ENCODE measurements at places on chromosomes 7 and 10.

GRCh38 chr7:120805636-120806388 is 52.1 kb downstream of the TSPAN12 start:
- DNase-seq: peak; percentile 59

DNA sequence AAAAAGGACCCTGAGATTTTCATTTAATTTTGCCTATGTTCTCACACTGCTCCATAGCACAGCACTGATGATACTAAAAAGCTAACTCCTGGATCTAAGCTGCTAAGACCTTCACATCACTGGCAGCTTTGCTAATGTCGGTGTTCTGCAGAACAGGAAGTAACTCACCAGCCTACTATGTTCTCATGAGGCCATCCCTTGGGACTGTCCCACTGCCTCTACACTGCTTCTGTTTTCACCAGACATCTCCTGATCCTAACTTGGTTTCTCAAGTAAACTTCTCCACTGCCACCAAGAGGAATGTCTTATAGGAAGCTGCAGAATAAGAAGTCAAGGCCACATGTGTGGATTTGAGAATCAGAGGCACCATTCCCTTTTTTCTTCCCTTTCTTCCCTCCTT is 15.1 kb downstream of the HTR7 start:
- no peak for DNase-seq

DNA sequence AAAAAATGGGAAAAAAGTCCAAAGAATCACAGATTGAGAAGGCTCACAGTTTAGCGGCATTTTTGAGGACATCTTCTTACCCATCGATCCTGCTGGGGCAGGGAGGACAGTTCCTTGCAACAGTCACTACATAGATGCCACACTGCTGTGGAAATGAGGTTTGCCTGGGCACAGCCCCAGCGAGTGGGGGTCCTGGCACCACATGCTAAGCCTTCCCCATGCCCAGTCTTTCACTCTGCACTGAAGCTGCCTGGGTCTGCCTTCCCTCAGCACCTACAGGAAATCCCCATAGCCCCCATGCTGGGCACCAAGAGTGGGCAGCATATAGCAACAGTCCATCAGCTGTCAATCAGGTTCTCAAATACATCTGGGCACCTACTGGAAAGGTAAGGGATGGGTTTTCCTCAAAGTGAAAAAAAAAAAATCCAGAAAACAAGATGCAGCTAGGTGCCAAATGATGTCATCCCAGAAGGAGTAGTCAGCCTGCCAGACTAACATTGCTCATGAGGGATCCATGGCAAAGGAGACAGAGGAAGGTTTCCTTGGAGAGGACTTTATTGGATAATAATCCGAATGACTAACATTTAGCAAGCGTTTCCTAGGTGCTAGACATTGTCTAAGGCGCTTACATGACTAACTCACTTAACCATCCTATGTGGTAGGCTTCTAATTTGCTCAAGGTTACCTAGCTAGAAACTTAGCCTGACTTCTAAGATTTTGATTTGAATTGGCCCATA is 125.7 kb upstream of the CXCL12 start:
- DNase-seq: no peak

DNA sequence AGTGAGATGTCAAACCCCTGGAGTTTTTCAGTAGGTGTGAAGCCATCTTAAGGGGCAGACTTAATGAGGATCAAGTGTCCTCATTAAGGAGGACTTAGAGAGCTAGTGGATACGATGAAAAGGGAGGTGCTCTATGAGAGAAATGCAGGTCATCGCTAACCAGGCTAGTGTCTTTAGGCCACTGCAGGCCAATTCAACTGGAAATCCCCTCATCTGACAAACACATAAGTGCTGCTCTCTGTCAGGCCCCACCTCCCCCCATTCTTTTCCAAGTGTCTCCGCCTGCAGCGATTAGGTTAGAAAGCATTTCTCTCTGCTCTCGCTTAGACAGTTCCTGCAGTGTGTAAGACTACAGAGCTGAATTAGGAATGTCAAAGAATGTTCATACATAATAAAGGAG is 33.7 kb downstream of the RBM28 start:
- no peak for DNase-seq

GRCh38 chr7:157544980-157545680 is 208.3 kb downstream of the DNAJB6 start:
- no peak for DNase-seq

DNA sequence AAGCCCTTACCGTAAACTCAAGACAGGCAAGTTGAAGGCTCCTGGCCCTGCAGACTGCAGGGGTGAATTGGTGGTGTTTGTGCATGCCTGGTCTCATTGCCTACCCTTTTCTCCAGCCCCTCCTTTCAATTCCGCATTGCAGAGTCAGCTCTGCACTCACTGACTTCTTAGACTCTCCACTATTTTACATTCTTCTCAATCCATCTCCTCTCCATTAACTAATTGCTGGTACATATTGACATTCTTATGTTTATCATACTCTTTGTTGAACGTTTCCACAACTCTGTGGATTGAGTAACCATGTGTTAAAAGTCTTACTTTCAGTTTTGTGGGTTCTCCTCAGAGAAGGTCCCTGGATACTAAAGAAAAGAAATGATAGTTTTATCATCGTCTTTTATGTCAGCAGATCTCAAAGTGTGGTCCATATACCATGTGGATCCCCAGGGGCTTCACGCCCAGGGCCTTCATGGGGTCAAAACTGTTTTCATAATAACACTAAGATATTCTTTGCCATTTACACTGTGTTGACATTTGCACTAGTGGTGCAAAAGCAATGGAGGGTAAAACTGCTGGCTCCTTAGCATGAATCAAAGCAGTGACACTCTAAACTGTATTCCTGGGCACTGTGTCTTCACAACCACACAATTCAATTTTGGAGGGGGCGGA is 135.4 kb upstream of the FZD1 start:
- no peak for DNase-seq

DNA sequence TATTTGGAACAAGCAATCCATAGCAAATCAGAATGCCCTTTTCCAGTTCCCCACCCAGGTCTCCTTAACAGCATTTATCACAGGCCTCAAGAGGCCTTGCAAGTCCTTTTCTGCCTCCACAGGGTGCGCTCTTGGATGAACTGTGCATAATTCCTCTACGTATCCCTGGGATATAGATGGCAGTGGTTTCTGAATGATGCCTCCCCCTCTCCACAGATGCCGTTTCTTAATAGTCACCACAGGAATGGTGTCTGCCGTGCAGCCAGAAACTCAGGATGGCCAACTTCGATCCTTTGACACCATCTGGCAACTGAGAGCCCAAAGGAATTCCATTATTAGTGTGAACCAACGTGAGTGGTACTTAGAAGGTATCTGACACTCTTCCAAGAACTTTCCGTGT is 43.1 kb downstream of the JAZF1 start:
- DNase-seq: no peak

GRCh38 chr7:129742256-129742655 is 130.7 kb downstream of the NRF1 start:
- DNase-seq: no peak

- no peak for DNase-seq
Observed at GRCh38 chr10:73917566-73918305, 6.8 kb downstream of the PLAU start.

- DNase-seq: no peak
Observed at GRCh38 chr10:21587391-21587790, 53.4 kb downstream of the MLLT10 start.

DNA sequence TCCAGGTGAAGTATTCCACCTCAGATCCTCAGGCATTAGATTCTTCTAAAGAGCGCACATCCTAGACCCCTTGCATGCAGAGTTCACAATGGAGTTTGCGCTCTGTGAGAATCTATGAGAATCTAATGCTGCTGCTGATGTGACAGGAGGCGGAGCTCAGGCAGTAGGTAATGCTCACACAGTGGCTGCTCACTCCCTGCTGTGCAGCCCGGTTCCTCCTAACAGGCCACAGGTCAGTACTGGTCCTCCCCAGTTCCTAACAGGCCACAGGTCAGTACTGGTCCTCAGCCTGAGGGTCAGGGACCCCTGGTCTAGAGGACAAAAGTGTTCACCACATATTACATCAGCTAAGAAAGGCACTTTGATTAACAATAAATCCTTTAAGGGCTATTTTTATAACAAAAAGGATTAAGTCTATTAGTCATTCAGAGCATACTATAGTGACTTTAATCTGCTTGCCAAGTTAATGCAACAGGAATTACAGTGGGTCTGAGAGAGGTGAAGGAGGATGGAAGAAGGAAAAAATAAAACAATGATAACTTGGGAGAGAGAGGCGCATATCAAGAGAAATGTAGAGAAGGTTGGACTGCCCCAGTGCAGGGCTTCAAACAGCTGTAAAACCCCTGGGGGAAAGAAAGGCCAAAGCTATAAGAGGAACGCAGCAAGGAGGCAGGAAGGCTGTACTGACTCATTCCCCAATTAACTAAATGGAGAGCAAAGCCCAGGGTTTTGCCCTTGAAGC is 49.2 kb downstream of the CUL2 start:
- DNase-seq: no peak

DNA sequence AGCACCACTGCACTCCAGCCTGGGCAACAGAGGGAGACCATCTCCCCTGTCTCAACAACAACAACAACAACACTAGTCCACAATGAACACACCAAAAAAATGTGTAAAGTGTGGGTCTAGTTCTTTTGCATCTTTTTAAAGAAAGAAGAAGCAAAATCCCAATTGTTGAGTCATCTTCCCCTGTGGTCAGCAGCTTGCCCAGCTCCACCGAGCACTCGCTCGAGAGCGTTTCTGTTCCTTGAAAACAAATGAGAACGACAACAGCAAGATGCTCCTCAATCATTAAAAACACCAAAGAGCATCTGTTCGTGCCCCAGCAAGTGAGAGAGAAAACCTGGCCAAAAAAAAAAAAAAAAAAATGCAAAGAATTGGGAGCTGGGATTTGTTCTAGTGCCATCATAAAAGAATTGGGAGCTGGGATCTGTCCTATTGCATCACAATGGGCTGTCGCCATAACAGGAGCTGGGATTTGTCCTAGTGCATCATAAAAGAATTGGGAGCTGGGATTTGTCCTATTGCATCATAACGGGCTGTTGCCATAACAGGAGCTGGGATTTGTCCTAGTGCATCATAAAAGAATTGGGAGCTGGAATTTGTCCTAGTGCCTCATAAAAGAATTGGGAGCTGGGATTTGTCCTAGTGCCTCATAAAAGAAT is 118.1 kb downstream of the PTPRN2 start:
- no peak for DNase-seq

DNA sequence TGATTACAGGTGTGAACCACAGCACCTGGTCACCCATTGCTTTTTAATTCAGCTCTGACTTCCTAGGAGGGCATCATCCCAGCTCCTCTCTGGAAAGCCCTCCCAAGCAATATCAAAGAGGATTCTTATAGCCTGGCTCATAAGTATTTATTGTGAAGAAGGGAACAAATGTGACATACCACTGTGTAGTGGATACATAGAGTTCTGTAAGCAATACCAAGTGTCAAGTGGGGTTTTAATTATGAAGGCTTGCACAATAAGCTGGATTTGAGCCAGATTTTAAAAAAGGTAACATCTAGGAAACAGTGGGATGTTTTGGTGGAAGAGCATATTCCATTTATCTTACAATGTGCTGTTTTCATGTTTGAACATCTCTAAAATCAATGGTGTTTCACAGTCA is 19.0 kb upstream of the PRTFDC1 start:
- no peak for DNase-seq

GRCh38 chr7:147878912-147879661 is 711.5 kb upstream of the C7orf33 start:
- no peak for DNase-seq

GRCh38 chr10:113071446-113071845 is 121.4 kb downstream of the TCF7L2 start:
- DNase-seq: no peak

- DNase-seq: no peak
Observed at GRCh38 chr7:26490640-26491624, 199.3 kb downstream of the SNX10 start.

GRCh38 chr10:49592726-49593563 is 17.2 kb upstream of the SLC18A3 start:
- DNase-seq: peak; percentile 73

GRCh38 chr7:16651396-16652239 is 5.6 kb downstream of the BZW2 start:
- no peak for DNase-seq

GRCh38 chr7:24582166-24582565 is 8.9 kb downstream of the PALS2 start:
- DNase-seq: no peak
